ENCODE measurements at places on chromosomes 6 and 20.
A peak's percentile ranks its signal among the peaks of the same experiment; 100 is the strongest.

DNA sequence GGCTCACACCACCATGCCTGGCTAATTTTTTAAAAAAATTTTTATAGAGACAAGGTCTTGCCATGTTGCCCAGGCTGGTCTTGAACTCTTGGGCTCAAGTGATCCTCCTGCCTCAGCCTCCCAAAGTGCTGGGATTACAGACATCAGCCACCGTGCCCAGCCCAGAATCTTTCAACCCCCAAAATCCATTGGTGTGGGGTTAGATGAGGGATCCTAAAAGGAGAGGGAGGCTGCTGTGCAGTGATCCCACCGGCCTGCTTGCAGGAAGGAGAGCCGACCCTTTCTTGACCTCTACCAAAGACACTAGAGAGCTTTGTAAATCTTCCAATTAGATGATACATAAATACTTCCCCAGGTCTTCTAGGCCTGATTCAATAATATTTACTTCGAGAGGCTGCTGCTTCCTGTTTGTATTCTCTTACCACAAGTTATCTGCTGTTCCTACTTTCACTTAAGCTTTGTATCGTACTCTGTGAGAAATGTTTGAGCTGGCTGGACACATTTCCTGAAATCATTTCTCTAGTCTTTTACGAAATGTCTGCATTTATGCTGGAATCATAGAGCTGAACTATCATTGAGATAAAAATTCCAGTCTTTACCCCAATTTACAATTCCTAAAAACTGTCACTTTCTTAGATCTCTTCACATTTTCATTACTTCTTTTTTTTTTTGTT, 49.3 kb upstream of the IER3 start:
- DNase-seq = no peak

- no peak for DNase-seq
Observed at GRCh38 chr6:68427630-68428029, 207.5 kb upstream of the ADGRB3 start.

DNA sequence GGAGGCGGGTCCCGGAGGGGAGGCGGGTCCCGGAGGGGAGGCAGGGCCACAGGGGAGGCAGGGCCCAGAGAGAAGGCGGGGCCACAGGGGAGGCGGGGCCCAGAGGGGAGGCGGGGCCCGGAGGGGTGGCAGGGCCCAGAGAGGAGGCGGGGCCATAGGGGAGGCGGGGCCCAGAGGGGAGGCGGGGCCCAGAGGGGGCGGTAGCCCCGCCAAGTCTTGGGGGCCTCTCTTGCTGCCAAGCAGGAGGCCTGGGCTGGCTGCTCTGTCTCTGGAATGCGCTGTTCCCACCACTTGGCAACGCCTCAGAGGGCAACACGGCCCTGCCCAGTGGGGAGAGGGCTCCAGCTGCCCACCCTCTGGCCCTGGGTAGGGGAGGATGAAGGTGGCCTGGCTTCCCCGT, 80.5 kb downstream of the YTHDF1 start:
- DNase-seq = peak; percentile 23

- DNase-seq = no peak
Observed at GRCh38 chr6:145112711-145113148, 622.6 kb downstream of the EPM2A start.

GRCh38 chr6:113680301-113680700, 176.8 kb upstream of the MARCKS start:
- no peak for DNase-seq

DNA sequence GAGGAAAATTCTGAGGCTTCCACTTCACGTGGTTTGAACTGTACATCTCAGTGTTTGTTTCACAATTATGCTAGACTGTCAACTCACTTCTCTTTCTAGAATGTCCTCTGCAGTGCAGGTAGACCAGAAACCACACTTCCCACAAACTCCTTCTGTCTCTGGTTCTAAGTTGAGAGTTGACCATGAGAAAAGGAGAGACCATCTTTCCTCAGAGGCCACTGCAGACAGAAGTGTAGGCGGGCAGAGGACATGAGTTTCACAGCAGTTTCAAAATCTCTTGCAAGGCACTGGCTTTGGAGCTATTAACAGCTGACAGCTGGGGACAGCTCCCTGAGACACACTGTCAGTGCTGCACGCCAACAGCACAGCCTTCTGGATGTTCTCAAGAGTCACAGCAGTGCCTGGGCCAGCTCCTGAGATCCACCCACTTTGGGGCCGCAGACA, 55.4 kb upstream of the MOXD1 start:
- peak; percentile 22 for DNase-seq

DNA sequence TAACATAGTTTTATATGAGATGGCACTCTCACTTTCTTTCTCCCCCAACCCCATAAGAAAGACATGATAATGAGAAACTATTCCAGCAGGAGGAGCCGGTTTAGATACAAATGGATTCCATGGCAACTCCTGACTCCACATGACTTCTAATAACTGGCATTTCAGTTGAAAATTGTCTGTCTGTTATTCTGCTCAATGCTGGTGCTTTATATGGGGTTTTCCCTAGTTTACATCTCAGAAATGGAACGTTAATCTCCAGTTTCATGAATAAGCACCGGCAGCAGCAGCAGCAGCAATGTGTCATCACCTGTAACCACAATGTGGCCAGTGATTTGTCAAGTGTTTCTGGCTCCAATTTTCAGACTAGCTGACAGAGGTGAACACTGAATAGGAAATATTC, 8.0 kb upstream of the SIM1 start:
- no peak for DNase-seq

GRCh38 chr20:47664068-47664437, 121.2 kb downstream of the SULF2 start:
- DNase-seq = no peak

DNA sequence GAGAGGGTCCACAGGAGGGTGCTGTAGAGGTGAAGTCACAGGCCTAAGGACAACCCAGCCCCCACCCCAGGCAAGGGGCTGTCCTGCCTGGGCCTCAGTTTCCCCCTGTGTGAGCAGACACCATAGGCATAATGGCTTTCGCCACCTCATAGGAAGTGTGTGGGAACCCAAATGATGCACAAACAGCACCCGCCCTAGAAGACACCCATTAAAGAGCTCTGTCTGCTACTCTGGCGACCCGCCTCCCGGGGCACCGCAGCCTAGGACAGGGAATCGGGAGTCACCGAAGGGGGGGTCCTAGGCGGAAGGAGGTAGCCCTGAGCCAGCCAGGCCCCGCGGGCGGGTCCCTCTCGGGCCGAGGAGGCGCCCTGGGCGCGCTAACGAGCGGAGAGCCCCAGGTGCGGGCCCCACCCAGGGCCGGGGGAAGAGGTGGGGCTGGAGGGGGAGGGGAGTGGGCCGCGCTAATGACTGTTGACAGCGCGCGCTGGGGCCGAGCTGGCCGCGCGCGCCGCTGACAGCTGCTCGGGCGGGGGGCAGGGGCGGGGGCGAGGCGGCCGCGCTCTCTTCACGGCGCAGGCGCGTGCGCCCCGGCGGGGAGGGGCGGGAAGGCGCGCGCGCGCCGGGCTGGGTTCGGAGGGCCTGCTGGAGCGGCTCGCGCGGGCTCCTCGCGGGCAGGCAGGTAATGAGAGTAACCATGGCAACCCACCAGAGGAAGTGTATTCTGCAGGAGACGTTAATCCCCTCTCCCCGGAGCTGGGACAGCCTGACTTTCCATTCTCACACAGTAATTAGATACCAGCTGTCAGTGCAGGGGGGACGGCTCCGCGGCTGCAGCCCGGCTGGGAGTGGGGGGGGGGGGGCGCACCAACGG, 48.9 kb downstream of the NOL4L start:
- DNase-seq = peak; percentile 97

DNA sequence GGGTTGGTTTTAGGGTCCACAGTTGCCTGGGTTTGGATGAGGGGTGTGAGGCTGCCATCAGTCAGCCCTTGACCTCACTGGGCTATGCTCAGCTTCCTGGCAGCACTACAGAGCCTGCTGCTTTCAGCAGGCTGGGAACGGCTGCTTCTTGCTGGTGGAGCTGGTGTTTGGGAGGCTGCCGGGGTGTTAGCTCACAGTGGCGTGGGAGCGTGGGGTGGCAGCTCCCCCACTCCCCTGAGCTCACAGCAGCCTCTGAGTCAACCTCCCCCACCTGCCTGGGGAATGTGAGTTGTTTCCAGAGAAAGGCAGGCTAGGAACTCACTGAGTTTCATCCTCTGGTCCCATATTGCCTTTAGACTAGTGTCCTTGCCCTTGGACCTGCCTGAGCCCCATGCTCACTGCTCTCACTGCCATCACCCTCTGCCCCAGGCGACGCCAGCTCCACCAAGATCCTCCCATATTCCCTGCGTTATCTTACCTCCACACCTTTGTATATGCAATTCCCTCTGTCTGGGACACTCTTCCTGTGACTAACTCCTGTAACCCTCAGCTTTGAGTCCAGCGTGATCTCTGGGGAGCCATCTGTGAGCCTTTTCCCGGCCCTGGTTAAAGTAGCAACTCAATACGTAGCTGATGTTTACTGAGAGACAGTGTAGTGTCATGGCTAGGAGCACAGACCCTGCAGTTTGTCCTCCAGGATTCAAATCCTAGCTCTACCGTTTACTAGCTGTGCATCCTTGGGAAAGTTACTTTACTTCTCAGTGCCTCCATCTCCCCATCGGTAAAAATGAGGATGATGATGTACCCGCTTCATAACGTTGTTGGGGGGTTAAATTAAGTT, 34.8 kb downstream of the PPP1R16B start:
- no peak for DNase-seq

GRCh38 chr20:24109008-24109407, 120.4 kb upstream of the GGTLC1 start:
- no peak for DNase-seq

- no peak for DNase-seq
Observed at GRCh38 chr6:25927756-25928216, 2.7 kb downstream of the SLC17A2 start.

DNA sequence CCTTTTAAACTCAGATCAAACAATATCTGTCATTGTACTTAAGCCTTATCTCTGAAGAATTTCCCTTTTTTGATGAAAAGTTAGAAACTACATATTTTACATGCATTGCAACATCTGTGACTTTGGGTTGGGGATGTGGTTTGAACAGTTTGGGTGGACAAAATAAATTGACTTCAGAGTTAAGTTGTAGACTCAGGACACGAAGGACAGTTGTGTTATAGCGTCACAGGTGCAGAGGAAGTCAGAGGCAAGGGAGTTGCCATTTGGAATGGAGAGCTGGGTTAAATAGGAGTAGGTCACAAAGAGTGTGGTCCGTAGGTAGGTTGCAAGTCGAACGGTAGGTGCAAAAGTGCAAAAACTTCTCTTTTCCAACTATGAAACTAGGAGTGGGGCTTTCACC, 46.0 kb downstream of the ZFAND3 start:
- no peak for DNase-seq

GRCh38 chr6:96235927-96236326, 220.2 kb downstream of the FUT9 start:
- DNase-seq = no peak

DNA sequence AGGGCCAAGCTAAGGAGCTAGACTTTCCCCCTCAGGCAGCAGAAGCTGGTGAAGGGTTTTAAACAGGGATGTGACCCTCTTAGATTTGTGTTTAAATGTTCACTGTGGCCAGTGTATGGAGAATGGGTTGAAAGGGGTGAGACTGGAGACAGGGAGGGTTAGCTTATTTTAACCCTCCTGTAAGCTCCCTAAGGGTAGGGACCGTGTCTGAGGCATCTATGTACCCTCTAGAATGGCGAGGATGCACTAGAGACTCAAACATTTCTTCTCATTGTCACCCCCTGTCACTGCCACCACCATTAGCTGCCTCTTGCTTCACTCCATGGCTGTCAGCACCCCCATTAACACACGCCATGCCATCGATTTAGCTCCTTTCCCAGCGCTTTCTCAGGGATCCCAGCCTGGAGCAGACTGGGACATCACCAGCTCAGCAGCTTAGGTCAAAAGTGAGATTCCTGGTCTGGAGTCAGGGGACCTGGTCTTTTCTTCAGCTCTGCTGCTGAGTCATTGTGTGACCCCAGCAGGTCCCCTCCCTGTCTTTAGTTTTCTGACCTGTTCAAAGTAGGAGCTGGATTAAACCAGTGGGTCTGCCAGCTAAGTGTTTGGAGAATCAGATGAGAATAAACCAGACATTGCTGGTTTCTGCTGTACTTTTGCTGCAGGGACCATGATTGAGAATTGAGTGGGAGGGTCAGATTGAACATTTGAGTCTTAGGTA, 1.1 kb upstream of the SLC22A7 start:
- DNase-seq = no peak

DNA sequence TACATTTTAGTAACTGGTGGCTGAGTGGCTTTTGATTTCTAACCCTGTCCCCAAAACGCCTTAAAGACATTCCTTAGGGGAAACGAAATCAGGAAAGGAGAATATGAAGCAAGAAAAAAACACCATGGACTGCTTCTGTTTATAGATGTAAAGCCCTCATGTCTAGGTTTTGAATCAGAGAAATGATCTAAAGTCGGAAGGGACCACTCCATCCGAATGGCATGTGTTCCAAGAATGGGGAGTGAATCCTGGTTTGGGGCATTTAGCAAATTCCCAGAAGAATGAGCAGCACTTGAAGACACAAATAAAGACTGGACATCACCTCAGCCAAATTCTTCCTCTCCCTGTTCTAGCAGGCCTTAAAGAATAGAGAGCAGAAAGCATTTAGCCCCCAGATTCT, 65.6 kb downstream of the CAP2 start:
- DNase-seq = no peak

- no peak for DNase-seq
Observed at GRCh38 chr6:131646249-131646670, 9.2 kb downstream of the ENPP3 start.

DNA sequence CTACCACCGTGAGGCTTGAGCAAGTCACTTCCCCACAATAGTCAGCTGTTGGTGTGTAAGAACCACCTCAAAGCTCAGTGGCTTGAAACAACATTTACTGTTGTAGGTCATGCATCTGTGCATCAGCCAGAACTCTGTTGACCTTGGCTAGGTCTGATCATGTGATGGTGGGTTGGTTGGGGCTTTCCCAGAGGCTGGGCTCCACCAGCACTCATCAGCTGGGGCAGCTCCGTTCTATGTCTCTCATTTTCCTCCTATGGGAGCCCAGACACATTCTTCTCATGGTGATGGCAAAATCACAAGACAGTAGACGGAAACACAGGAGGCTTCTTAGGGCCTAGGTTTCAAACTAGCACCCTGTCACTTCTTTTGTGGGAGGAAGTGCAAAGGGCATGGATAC, 42.8 kb upstream of the PSMF1 start:
- DNase-seq = no peak

GRCh38 chr20:11814267-11814666, 103.4 kb upstream of the BTBD3 start:
- peak; percentile 4 for DNase-seq

- DNase-seq = no peak
Observed at GRCh38 chr6:137039010-137039409, 5.8 kb downstream of the IL20RA start.

GRCh38 chr6:155400654-155400965, 55.0 kb downstream of the NOX3 start:
- DNase-seq = no peak

GRCh38 chr6:36517408-36517807, 29.9 kb downstream of the STK38 start:
- DNase-seq = no peak

DNA sequence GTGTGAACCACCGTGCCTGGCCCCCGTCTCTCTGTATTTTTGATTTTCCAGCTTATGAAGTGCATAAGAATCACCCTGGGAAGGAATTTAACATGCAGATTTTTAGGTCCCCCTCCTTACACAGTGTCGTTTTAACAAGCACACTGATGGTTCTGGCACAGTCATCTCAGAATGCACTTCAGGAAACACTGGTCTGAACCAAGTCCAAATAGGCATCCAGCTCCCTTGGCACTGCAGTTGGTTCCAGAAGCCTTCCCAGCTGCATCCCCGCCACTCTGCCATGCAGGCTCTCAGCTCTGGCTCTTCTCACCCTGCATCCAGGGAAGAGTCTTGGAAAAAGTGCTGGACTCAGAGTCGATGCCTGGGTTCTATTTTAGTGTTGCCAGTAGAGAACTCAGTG, 20.1 kb downstream of the RIPOR2 start:
- no peak for DNase-seq
